ENCODE measurements at places on chromosomes 6 and 20. TPM values are rescaled to one million over a fixed set of nuclear protein-coding genes. Genes with fewer than 3 reads are reported as not detected.

DNA sequence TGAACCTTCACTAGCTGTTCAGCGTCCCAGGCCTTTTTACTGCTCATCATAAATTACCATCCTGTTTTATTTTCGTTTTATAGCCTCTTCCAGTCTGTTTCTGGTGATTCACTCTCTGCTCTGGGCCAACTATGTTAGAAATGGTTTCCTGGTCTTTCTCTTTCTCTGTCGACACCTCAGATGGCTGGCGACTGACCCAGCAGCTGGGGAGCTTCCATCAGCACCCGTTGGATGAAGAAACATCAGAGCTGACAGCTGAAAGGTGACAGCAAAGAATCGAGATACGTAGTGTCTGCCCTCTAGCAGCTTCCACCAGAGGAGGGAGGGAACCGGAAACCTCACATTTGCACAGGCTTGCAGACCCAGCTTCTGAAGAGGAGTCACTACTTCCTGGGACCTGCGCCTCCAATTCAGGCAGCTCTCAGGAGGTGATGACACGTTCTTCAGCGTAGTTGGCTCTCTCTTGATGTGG lies 82.9 kb upstream of the MLN start:
- DNase-seq = no peak
- peaks cover 95% of the 10 kb centered on the region for H3K27me3 ChIP-seq
- no peaks in the 10 kb centered on the region for H3K36me3 ChIP-seq
- H3K4me3 ChIP-seq = no peak overlapping the region
- H3K27ac ChIP-seq = no peak overlapping the region
- H3K4me1 ChIP-seq = peaks cover 9% of the 10 kb centered on the region

GRCh38 chr6:161796681-161797080 lies 522.8 kb upstream of the AGPAT4 start:
- H3K4me3 ChIP-seq = no peak overlapping the region
- no peak for DNase-seq
- no peaks in the 10 kb centered on the region for H3K36me3 ChIP-seq
- no peaks in the 10 kb centered on the region for H3K27me3 ChIP-seq
- no peak overlapping the region for H3K27ac ChIP-seq
- H3K4me1 ChIP-seq = no peaks in the 10 kb centered on the region

GRCh38 chr6:41818271-41819054 lies 31.0 kb downstream of the TOMM6 start:
- H3K27me3 ChIP-seq = no peaks in the 10 kb centered on the region
- no peak for DNase-seq
- H3K27ac ChIP-seq = no peak overlapping the region
- H3K4me3 ChIP-seq = no peak overlapping the region
- H3K4me1 ChIP-seq = no peaks in the 10 kb centered on the region

GRCh38 chr20:44336725-44337380 lies at the start of gene R3HDML:
Gene R3HDML, plus strand, starts transcription at chr20:44337043. Its CDS starts 115 bp downstream, at chr20:44337158.
- no peak for DNase-seq
- no peak within 1 kb of the TSS for H3K27ac ChIP-seq
- no peak within 1 kb of the TSS for H3K4me3 ChIP-seq
- H3K27me3 ChIP-seq = peaks cover 55% of the 10 kb centered on the region
- no peaks in the 10 kb centered on the region for H3K36me3 ChIP-seq

GRCh38 chr6:134195164-134195906 lies 122.6 kb downstream of the SGK1 start:
- H3K27ac ChIP-seq = no peak overlapping the region
- DNase-seq = no peak
- H3K36me3 ChIP-seq = no peaks in the 10 kb centered on the region
- H3K4me3 ChIP-seq = no peak overlapping the region
- H3K4me1 ChIP-seq = no peaks in the 10 kb centered on the region
- H3K27me3 ChIP-seq = no peaks in the 10 kb centered on the region

The HS3ST5 gene
- 0.40 TPM for total RNA-seq

The CPXM1 gene
- total RNA-seq = 0.14 TPM

The PEDS1 gene
- 36.0 TPM for total RNA-seq

The PTPRK gene
- 265 TPM for total RNA-seq

The PKHD1 gene
- total RNA-seq = 25.2 TPM

The SNAP25 gene
- total RNA-seq = 0.73 TPM

The GLP1R gene
- total RNA-seq = 4.8 TPM
